ENCODE measurements at places on chromosomes 1 and 21.

DNA sequence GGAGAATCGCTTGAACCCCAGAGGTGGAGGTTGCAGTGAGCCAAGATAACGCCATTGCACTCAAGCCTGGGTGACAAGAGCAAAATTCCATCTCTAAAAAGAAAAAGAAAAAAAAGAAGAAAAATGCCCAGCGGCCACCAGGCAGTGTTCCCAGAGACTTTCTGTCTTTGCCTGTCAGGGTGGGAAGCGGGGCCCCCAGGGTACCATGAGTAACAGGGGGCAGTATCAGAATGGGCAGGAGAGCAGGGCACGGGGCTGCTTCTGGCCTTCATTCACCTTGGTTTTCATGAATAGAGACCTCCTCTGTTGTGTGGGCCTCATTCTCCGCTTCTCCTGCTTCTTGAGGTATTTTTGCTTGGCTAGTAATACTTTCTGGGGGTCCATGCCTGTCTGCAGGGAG is 20.4 kb downstream of the SLC26A9 start:
- no peak for DNase-seq

- DNase-seq: no peak
Observed at GRCh38 chr1:174786760-174787159, 213.0 kb upstream of the CACYBP start.

DNA sequence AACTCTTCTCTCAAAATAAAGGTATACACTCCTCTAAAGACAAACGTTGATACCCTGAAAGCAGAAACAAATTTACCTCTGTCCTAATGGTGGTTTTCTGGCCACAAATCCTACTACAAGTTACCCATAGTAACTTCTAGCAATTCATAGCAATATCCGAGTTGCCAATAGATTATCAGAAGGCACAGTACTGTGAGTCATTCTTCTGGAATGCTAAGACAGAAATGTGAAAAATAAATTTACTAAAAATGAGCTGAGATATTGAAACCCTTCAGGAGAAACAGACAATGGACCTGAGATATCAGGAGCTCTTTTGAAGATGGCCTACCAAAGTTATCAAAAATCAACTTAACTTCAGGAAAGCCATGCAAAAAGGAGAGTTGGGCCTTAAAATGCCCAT is 715.0 kb upstream of the ADAMTS5 start:
- no peak for DNase-seq

- DNase-seq: no peak
Observed at GRCh38 chr1:119958223-119958622, 61.9 kb upstream of the ADAM30 start.

DNA sequence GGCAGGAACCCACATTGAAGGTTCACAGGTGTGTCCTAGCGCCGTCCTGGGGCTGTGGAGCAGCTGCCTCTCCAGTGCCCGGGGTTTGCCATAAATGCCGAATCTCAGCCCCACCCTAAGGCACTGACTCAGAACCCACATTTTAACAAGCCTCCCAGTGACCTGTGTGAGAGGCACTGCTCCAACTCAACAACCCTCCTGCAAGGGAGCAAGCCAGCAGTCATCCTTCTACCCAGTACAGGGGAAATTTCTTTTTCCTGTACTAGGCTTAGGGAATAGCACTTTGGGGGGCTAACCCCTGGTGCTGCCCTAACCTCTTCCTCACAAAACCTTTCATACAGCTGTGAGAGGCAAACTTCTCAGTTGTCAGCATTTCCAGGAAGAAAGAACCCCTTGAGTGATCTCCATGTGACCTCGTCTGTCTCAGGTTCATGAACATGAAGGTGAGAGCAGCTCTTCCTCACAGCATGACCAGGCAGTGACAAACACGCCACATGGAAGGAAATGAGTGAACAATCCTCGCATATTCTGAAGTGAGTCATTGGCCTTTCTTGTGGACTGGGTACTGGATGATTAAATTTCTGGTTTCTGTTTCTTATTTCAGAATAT is 11.4 kb upstream of the BCAR3 start:
- DNase-seq: no peak

GRCh38 chr1:11682287-11682771 is 1.4 kb upstream of the MAD2L2 start:
- no peak for DNase-seq

- DNase-seq: no peak
Observed at GRCh38 chr1:67192902-67193301, 26.6 kb downstream of the IL23R start.

DNA sequence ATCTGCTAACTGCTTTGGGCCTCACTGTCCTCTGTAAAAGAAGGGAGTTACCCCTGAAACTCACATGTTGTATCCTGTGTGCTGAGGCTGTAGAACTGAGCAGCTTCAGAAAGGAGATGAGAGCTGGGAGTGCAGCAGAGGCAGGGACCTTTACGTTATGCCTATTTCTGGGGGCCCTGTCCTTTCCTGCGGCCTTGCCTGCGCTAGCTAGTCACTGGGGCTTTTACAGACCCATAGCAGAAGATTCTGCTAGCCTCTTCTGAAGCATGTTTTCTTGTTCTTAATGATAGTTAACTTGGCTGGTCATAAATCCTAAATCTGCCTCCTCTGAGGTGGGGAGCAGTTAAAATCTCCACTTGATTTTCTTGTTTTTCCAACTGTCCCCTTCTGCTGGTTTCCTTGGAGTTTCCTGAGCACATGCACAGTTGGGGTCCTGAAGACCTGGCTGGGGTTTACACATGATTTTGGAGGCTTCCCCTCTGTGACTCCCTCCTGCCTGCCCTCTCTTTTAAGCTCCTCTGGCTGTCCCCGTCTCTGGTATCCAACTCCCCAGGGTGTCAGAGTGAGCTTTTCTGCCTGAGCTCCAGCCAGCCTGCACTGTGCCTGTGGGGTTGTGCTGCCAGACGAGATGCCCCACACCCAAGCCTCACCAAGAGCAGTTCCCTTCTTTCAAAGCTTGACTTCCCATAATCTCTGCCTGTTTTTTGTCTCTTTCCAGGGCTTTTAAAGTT is 76.6 kb downstream of the NOS1AP start:
- peak; percentile 60 for DNase-seq

- no peak for DNase-seq
Observed at GRCh38 chr21:17834639-17835354, 15.6 kb upstream of the C21orf91 start.

- DNase-seq: no peak
Observed at GRCh38 chr1:80535466-80535865, 1265.3 kb upstream of the ADGRL2 start.

DNA sequence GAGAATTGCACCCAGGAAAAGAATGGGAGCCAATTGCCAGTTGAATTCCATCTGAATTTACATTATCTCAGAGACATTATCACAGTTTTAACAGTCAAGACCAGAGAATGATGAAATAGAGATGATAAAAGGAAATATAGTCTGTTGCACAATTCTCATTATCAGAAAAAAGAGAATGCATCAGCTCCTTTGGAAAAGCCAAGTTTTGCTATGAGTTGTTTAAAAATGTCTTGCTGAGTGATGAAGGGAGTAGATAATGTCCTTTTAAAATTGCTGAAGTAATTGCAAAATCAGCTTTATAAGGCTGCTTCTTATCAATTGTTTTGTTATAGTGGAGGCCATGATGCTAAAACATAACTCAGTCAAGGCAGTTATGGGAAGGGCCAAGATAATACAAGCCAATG is 37.9 kb upstream of the EEIG2 start:
- DNase-seq: no peak

- no peak for DNase-seq
Observed at GRCh38 chr21:22352088-22352487, 1353.9 kb downstream of the NCAM2 start.

- DNase-seq: no peak
Observed at GRCh38 chr1:229035054-229035747, 235.7 kb upstream of the RAB4A start.

- DNase-seq: no peak
Observed at GRCh38 chr1:241551759-241552638, 19.8 kb downstream of the KMO start.

DNA sequence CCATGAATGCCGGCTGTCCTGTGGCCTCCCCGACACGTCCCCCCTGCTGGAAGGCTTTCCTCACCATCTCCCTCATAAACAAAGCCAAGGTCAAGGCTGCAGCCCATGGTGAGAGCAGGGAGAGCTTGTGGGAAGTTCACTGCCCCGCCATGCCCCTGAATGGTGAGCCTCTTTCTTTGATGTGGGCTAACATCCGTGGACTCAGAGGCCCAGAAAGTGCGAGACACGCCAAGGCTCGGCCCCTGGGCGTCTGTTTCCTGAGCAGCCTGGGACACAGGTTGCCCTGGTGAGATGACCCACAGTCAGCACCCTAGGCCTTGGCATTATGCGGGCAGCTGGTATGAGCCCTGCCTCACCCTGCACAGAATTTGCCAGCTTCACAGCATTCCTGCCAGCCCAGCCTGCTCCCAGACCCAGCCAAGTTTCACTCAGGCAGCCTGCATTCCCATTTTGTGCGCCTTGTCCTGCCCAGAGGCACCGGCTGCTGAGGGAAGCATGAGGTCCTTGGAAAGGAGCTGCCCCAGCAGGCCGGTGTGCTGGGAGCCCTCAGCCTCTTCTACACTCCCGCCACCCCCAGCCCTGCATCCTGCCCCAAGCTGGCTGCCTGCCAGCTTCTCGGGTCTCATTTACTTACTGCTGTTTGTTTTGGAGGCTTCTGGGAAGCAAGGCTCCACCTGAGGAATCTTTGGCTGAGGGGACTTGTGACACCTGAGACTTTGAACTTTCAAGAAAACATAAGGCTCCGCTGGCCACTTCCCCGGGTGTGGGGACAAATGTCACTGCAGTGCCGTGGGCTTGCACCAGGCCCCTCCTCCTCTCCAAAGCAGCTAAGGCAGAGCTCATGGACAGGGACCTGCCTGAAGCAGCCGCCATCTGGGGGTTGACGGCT is 31.9 kb downstream of the NEK2 start:
- peak; percentile 47 for DNase-seq

- DNase-seq: no peak
Observed at GRCh38 chr1:15028616-15029015, 124.9 kb upstream of the TMEM51 start.

DNA sequence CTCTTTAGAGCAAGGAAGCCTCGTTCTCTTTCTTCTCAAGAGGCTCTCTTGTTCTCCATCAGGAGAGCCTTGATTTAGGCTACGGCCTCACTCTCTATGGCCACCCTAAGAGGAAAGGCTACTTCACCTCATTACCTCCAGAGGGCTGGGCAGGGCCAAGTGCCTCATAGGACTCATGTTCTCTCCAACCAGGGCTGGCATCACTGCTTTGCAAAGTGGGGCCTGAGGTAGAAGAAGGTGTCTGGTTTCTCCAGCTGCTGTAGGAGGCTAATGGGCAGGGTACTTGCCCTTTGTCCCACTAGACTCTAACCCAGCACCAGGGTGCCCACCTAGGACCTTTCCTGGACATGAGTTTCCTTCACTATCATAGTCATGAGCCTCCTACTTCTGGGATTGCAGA is 2.1 kb upstream of the ATXN7L2 start:
- no peak for DNase-seq

- no peak for DNase-seq
Observed at GRCh38 chr1:76059451-76059850, 15.1 kb upstream of the ST6GALNAC3 start.

DNA sequence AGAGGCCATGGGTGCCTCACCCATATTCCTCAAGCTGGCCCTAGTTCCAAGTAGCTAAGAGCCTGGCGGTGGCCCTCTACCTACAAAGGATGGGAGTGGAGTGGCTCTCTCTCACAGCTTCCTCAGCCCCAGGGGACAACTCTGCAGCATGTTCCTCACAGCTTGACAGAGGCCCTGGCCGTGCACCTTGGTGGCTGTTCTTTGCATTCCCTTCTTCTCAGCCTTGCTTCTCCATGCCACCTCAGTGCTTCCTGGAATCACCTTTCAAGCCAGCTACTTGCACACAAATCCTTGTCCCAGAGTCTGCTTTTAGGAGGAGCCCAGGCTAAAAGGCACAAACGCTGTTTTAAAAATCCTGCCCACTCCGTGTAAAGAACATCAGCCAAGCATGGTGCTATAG is 69.0 kb upstream of the DIRAS3 start:
- DNase-seq: no peak

- DNase-seq: no peak
Observed at GRCh38 chr1:58621391-58621790, 44.3 kb upstream of the TACSTD2 start.

DNA sequence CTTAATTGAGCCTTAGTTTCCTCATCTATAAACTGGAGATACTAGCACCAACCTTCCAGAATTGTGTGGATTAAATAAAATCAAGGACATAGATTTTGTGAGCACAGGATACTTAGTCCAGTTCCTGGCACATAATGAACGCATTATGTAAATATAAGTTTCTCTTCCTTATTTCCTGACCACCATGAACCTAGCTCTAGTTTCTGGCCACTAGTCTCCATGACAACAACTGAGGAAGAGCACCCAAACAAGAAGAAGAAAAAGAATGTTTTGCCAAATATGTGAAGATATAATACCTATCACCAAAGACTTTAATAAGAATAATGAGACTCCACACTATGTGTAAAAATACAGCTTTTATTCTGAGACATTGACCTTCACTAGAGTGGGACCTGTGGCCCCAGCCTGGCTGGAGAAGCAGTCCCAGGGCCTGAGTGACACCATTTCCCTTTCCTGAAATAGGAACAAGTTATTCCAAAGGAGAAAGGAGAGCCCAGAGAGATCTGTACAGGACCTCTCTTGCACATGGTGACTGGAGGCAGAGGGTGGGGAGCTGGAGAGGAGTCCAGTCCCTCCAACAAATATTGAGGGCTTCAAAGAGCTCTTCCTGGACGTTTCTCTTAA is 940 bp upstream of the USF1 start:
- no peak for DNase-seq

- no peak for DNase-seq
Observed at GRCh38 chr1:7497107-7497637, 273.9 kb upstream of the VAMP3 start.

GRCh38 chr1:203100516-203100869 is 14.7 kb upstream of the MYOG start:
- no peak for DNase-seq

DNA sequence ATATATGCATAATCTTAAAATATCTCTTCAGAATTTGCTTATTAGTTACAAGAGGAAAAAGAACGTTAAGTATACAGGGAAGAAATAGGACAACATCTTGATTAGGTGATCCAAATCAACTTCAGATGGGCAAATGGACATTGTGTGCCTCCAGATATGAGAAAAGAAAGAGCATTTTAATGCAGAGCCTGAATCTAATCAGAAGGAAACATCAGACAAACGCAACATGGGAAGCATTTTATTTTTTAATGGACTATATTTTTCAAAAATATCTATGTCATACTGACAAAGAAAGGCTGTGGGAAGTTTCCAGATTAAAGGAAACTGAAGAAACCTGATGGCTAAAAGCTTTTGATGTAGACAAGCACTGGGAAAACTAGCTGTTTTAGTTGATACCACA is 51.3 kb upstream of the HOOK1 start:
- no peak for DNase-seq

- DNase-seq: no peak
Observed at GRCh38 chr1:219415433-219415832, 197.5 kb downstream of the ZC3H11B start.

DNA sequence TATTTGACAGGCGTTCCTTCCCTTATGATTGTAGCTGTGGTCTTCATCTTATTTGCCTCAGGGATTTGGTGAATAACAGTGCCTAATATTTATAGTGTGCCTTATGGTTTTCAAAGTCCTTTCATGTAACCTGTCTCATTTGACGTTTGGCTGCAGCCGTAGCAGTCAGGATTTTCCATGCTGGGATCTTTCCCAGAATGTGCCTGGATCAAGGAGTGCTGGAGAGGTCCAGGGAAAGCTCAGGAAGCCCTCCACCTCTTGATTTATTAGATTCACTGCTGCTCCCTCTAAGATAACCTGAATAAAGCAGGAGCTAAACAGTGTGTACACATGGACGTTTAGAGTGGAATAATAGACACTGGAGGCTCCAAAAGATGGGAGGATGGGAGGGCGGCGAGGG is 5.2 kb downstream of the C1orf21 start:
- DNase-seq: no peak
